ENCODE measurements at places on chromosomes 2 and 18.

DNA sequence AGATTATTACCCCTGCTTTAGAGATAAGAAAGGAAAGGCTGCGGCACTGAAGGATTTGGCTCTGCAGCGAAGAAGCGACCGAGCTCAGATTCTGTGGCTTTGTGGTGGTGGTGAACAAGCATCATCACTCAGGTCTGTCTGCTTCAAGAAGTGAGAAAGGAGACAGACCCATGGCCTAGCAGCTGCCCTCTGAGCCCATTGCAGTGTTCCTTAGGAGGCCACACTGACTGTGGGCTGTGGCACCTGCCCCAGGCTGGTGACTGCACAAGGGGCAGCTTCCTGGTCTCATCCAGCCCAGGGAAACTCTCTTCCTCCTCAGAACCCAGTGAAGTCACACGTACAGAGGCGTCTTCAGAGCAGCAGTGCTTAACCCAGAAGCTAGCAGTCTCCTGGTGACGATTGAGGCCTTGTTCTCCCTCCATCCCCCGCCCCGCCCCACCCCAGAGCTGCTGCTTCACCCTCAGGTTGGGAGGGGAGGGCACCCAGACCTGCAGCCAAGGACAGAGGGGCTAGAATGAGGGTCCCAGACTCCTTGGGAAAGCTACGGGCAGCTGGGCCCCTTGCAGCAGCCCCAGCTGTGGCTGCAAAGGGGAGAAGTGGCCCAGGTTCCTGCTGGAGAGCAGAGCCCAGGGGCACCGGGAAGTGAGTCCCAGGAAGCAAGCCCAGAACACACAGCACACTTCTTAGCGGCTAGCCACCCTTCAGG, 22.2 kb downstream of the BIN1 start:
- no peak for DNase-seq

GRCh38 chr2:98552499-98553179, 55.7 kb downstream of the COA5 start:
- DNase-seq: no peak

GRCh38 chr2:207126724-207127308, 38.9 kb downstream of the KLF7 start:
- no peak for DNase-seq

GRCh38 chr2:215692387-215693079, 256.7 kb upstream of the FN1 start:
- no peak for DNase-seq

GRCh38 chr2:215851082-215851481, 162.3 kb downstream of the MREG start:
- no peak for DNase-seq

All from stimulated activated naive B cell treated with anti-CD40 and anti-IgM and Interleukin-4, amounts not matched to agents 10 μg/mL and 1 μg/mL and 100 μg/mL, for 72 hours (primary cell).